ENCODE measurements at places on chromosomes 6 and 20. TPM values are rescaled to one million over a fixed set of nuclear protein-coding genes. Genes with fewer than 3 reads are reported as not detected.

GRCh38 chr20:17543531-17544131 is 12.5 kb upstream of the BFSP1 start:
- DNase-seq, result no peak
- H3K4me1 ChIP-seq, result peaks cover 2% of the 10 kb centered on the region
- no peak overlapping the region for H3K4me3 ChIP-seq

The THBD gene
- total RNA-seq, result not detected

DNA sequence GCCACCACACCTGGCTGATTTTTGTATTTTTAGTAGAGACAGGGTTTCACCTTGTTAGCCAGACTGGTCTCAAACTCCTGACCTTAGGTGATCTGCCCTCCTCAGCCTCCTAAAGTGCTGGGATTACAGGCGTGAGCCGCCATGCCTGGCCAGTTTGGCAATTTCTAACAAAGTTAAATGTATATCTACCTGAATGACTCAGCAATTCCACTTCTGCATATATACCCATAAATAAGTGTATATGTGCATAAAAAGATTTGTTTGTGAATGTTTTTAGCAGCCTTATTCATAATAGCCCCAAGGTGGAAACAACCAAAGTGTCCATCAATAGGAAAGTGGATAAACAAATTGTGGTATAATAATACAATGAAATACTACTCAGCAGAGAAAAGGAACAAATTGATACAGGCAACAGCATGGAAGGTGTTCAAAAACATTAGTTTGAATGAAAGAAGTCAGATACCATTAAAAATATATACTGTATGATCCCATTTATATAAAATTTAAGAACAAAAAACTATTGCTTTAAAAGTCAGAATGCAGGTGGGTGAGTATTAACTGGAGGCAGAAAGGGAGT is 44.3 kb upstream of the KIF13A start:
- no peaks in the 10 kb centered on the region for H3K36me3 ChIP-seq
- no peaks in the 10 kb centered on the region for H3K4me1 ChIP-seq
- DNase-seq, result no peak
- no peak overlapping the region for H3K4me3 ChIP-seq

DNA sequence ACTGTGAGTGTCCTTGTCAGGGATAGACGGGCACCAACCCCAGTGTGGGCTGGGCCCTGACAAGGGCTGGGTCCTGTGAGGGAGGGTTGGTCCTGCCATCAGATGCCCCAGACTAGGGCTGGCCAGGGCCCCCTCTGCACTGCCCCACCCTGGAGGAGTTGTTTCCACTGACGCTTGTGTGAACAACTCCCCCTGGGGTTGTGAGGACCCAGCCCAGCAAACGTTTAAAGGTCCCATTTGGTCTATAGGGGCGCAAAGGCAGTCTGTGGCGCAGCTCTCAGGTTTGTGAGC is 104.1 kb downstream of the BMP7 start:
- H3K36me3 ChIP-seq, result no peaks in the 10 kb centered on the region
- H3K4me1 ChIP-seq, result no peaks in the 10 kb centered on the region
- no peak overlapping the region for H3K27ac ChIP-seq
- no peaks in the 10 kb centered on the region for H3K27me3 ChIP-seq

The FOXF2 gene
- not detected for total RNA-seq

Measured in activated CD4-positive, alpha-beta T cell treated with anti-CD3 and anti-CD28 coated beads, Interleukin-2, amount 10 ng/mL, durations not matched to agents 7 days and 5 days (primary cell).